ENCODE measurements at places on chromosomes 2 and 18. TPM values are rescaled to one million over a fixed set of nuclear protein-coding genes. Genes with fewer than 3 reads are reported as not detected.

GRCh38 chr18:54684784-54685183 is 93.7 kb downstream of the DYNAP start:
- peak; percentile 2 for DNase-seq

CAPN13 gene
- not detected for total RNA-seq

GRCh38 chr2:237978058-237978712 is 11.4 kb downstream of the UBE2F start:
- DNase-seq = no peak

- DNase-seq = no peak
These were observed 104.3 kb downstream of the VWC2L start for GRCh38 chr2:214515111-214515510.

- no peak for DNase-seq
These were observed 12.6 kb upstream of the KCNG2 start for GRCh38 chr18:79784965-79785770.

All from endothelial cell of umbilical vein (primary cell).